ENCODE measurements at places on chromosomes 2 and 18.

GRCh38 chr2:48808311-48808710 is 52.8 kb upstream of the LHCGR start:
- DNase-seq = no peak

GRCh38 chr2:179677077-179677688 is 184.2 kb downstream of the ZNF385B start:
- peak; percentile 40 for DNase-seq

DNA sequence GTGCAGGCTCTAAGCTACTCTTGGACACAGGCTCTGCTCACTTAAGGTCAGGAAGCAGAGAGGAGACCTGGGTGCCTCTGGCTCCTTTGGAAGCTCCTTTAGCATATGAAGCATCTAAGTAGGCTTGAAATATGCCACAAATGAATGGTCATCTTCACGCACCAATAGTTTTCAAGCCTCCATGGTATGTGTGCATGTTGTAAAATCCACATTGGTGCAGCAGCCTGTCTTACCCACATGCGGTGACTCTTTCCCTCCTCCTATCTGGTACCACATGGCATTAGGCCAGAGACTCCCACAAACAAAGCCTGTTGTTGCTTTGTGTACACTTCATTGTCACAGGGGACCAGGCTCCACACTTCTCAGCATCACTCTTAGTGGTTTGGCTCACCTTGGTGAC is 442.2 kb upstream of the RAB12 start:
- DNase-seq = no peak

GRCh38 chr18:69021211-69021805 is 223.4 kb downstream of the CCDC102B start:
- DNase-seq = no peak

DNA sequence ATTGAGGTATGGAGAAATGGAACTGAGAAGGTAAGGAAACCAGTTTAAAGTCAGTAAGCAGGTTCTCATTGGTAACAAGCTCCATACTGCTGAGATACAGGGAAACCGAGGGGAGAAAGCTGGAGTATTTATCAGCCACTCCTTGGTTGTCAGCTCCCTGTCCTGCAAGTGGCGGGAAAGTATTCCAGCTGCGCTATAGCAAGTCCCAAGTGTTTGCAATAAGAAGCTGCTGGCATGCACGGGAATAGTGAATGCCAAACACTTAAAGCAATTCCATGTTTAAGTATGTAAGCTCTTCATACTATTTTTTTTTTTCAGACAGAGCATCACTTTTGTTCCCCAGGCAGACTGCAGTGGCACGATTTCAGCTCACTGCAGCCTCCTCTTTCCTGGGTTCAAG is 1601.1 kb downstream of the SUCLG1 start:
- DNase-seq = peak; percentile 21

- no peak for DNase-seq
Observed at GRCh38 chr18:58657081-58657480, 14.2 kb upstream of the MALT1 start.

- no peak for DNase-seq
Observed at GRCh38 chr18:8870528-8870927, 165.2 kb downstream of the MTCL1 start.

- no peak for DNase-seq
Observed at GRCh38 chr2:234967870-234968208, 16.0 kb downstream of the SH3BP4 start.

GRCh38 chr2:239751679-239752355 is 273.3 kb downstream of the NDUFA10 start:
- no peak for DNase-seq

DNA sequence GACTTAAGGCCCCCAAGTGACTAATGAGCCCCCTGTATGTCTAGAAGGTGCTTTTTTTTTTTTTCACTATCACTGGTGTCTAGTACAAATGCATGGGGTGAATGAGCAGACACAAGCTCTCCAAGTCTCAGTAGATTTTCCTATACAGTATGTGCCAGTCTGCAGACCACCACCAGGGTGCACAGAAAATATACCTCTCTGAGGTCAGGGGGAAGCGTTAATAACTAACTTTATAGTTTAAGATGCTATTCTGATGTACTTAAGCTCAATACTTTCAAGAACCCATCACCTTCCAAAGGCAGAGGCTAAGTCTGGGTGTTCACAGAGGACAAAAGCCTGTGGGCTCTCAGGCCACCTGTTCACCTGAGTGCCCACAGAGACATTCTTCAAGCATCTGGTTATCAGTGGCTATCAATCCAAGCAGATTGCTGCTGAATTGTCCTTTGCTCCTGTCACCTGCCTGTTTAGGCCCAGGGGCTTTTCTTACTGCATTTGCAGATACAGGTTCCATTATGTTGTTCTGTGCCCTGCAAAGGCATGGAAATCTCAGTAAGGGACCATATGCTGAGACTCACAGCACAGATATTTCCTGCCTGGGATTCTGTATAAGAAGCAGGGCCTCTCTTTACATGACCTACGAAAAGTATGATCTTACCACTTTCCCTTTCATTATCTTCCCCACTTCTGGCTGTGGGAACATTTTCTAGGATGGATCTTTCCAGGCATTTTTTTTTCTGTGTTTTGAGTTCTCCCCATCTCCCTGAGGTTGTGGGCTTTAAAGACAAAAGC is 534.6 kb downstream of the TNS1 start:
- DNase-seq = no peak
